ENCODE measurements at places on chromosomes 7 and 10.
A peak's percentile ranks its signal among the peaks of the same experiment; 100 is the strongest.

DNA sequence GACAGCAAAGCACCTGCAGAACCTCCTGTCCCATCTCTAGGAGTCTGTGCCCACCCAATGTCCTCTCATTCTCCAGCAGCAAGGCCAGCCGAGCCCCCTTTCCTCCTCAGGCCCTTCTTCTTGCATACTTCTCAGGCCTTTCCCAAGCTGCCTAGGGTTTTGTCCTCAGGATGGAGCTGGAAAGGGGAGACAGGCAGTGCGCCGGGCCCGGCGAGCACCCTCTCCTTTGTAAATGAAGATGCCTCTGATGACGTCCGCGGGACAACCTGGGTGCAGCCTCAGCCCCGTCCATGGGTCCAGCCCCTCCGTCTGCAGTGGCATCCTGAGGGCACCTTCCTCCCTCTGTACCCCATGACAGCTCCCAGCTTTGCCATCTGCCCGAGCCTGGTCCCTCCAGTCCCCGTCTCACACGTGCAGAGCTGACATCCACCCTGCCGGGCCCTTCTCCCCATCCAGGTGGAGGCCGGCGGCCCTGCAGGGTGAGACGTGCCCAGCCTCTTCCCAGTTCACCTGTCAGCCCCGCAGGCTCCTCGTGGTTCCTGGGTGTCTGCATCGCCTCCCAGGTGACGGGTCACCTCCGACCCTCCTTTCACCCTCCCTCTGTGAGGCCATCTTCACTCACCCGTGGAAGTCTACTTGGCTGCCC lies 36.4 kb downstream of the JAKMIP3 start:
- no peak for DNase-seq

- no peak for DNase-seq
Observed at GRCh38 chr7:66167773-66168387, 37.3 kb upstream of the TPST1 start.

DNA sequence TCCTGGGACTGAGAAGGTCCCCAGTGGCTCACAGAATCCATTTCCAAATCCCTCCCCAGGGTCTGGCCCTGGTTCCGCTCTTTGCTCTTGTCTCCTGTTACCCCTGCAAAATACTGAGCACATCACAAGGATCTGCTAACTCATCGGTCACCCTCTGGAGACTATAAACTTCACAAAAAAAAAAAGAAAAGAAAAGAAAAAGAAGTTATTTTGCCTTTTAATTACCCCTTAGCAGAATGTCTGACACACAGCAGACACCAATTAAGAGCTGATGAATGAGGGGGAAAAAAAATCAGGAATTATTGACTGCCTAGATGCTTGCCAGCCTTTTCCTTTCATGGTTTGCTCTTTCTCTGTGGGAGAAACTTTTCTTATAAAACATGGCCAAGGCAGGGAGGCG lies 578.7 kb downstream of the GRID1 start:
- no peak for DNase-seq

GRCh38 chr10:125531465-125531864 lies 151.5 kb downstream of the TEX36 start:
- no peak for DNase-seq

DNA sequence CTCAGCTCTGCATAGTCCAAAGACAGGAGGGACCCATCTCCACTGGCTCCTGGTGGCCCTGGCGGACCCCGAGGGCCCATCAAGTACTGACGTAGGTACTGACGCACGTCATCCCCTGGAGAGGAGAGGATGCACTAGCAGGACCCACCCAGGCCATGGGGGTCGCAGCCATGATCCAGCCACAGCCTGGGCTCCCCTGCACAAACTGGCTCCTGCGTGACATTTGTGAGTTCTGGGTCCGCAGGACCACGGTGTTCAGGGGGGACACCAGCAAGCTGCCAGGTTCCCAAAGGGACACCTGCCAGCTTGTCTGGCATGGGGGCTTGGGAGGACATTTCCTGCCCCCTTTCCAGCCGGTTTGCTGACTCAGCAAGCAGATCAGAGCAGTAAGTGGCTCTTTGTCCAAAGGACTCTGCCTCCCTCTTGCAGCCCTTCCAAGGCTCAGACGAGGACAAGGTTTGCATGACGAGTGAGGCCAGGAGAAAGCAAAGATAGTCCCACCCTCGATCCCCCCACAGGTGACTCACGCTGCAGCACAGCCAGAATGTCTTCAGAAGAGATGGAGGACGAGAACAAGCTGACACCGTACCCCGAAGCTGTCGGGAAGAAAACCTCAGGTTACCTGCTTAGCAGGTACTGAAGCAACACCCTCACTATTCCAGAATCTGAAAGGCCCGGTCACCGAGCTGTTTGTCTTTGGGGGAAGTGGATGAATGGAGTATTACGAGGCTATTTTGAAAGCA lies 49.0 kb downstream of the COL17A1 start:
- DNase-seq, result peak; percentile 8

GRCh38 chr10:107747851-107748250 lies 583.3 kb upstream of the SORCS1 start:
- no peak for DNase-seq

- DNase-seq, result no peak
Observed at GRCh38 chr7:24825381-24825794, 68.1 kb upstream of the GSDME start.

DNA sequence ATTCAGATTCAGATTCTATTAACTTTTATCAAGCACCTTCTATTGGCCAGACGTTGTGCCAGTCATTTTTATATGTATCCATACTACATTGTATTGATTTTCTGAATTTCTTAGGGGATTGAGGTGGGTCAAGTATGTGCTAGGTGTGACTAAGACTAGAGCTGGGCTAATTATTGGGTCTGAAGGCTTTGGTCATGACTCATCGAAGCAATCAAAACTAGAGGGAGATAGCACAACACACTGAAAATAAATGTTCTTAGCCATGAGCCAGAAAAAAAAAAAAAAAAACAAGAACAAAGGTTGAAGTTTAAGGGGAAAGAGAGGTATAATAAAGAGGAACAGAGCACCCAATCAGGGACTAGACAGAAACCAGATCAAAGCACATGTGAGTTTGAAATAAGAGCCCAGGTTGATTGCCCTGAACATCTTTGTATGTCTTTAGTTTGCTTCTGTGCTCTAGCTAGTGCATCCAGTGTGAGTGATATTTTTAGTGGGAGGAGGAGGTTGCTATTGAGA lies 171.6 kb upstream of the FOXP2 start:
- DNase-seq, result no peak

DNA sequence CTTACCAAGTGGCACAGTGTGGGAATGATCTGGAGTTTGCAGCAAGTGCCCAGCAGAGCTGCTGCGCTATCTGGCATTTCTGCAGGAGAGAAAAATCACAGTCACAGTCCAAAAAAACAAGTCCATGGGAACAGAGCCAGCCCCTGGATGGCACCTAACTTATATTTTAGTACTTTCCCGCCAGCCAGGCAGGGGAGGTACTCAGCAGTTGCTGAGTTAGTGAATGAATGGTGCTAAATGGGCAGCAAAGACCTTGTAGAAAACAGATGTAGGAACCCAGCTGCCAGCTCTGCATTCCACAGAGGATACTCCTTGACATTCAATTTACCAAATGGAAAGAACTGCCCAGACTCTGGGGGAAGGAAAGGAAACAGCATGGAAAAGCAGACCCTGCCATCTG lies 54.5 kb downstream of the GSDME start:
- no peak for DNase-seq

DNA sequence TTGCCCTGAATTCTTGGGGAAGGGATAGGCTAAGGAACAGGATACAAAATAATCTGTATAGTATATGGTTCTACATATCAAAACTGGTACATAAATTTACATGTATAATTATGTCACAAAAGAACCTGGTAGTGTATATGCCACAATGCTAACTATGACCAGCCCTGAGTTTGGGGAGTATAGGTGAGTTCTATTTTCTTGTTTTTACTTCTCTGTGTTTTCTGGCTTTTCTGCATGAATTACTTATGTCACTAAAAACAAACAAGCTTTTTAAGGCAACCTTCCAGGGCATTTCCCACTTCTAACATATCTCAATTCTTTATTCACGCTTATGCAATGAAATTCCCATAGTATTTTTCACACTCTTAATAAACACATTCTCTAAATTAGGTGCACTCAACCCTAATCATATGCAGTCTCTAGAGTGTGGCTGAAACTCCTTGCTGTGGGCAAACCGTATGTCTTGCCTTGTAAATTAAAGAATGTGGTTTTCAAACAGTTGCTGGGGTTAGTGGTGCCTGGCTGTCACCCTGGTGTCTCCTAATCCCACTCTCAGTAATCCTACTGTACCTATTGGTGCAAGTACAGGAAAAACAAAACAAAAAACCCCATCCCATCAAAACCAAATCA lies 14.0 kb upstream of the INSIG1 start:
- DNase-seq, result peak; percentile 61

GRCh38 chr7:16933296-16934279 lies 51.8 kb upstream of the AGR3 start:
- no peak for DNase-seq

GRCh38 chr10:132145521-132146185 lies 41.1 kb upstream of the DPYSL4 start:
- DNase-seq, result no peak

DNA sequence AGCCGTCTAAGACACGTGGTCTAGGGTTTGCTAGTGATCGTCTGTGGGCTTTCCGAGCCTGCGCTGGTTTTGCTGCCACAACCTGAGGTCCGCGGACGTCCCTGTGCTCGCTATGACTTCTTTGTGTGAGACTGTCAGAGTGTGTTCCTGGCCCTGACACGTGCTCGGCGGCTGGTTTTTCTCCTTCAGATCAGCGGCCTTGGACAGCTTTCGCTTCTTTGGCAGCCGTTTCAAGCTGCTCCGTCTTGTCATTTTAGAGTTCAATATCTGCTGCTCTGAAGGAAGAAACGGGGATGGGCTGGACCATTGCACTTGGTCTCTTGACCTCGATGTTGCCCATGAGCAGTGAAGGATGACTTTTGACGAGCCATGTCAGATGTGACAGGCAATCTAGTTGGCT lies 147.3 kb downstream of the MGMT start:
- no peak for DNase-seq

DNA sequence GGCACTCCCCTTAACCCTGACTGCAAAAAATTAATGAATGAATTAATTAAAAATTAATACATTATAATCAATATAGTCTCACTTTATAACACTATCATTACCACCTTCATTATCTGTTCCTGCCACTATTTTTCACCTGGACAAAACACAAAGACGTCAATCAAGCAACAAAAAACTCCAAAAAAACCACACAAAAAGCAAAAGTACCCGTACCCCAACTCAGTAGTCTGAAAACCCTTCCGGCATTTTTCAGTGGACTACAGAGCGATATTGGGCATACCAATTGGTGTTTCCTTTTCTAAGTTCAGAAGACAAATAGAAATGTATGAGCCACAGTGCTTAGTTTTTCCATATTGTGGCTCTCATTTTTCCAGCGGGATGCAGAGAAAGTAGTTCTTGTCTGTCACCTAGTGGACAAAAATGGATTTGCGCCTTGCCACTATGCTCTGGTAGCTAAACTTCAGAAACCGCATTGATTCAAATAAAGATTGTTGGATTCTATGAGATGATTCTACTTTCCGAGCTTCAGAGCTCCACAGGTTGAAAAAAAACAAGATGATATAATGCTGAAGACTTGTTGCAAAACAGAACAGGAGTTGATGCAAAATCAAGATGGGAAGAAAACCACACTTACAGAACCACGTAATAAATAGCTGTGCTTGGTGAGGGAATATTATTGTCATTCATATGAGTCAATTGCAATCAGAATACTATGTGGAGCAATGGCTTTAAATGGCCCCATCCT lies 50.6 kb upstream of the ITGB1 start:
- DNase-seq, result peak; percentile 70

DNA sequence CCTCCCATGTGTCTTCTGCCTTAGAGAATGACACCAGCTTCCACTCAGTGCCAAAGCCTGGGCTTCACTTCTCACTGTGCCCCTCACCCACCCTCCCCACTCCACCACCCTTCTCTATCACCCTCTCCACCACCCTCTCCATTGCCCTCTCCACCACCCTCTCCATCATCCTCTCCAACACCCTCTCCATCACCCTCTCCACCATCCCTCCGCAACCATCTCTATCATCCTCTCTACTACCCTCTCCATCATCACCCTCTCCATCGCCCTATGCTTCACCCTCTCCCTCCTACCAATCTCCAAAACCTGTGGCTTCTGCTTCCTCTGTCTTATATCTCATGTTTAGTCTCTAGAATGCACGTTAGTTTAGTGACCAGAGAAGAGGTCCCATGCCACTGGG lies 91.0 kb upstream of the TMEM72 start:
- no peak for DNase-seq

- DNase-seq, result no peak
Observed at GRCh38 chr10:101249171-101249581, 19.9 kb upstream of the LBX1 start.

GRCh38 chr7:157519798-157520244 lies 183.0 kb downstream of the DNAJB6 start:
- no peak for DNase-seq

GRCh38 chr7:141477865-141478264 lies 73.3 kb upstream of the AGK start:
- DNase-seq, result no peak

GRCh38 chr10:115141254-115141653 lies 48.1 kb downstream of the ATRNL1 start:
- no peak for DNase-seq

DNA sequence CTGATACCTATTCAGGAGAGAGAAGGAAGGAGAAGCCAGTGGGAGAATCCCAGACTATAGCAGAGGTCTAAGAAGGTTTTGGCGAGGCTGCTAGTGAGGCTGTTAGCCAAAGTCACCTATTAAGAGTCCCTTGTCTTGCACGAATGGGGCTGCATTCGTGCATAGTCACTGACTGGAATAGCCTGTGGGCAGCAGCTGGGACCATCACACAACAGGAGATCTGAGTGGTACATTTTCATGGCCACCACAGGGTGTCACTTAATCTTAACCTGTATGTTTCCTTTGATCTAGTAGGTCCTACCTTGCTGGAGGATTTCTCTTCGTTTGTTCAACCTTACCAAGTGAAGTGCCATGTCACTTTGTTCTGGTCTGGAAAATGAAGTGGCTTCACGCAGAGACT lies 319.9 kb downstream of the BMPER start:
- DNase-seq, result no peak

- DNase-seq, result no peak
Observed at GRCh38 chr7:27442455-27442854, 199.9 kb downstream of the EVX1 start.

- no peak for DNase-seq
Observed at GRCh38 chr10:126083009-126083408, 186.6 kb downstream of the FANK1 start.

DNA sequence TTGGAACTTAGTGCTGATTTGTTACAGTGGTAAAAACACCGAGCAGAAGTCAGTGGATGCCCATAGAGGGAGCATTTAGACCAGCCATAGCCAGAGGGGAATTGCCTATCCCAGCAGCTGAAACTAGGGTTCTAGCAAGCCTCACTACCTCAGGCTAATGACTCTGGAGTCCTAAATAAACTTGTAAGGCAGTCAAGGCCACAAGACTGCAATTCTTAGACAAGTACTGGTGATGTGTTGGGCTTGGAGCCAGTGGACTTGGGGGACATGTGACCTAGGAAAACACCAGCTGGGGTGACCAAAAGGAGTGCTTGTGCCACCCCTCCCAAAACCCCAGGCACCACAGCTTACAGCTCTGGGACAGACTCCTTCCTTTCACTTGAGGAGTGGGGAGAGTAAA lies 209.0 kb downstream of the MAGI2 start:
- DNase-seq, result no peak

Data from GM13977 (cell line).